Fibroblast of the conjunctiva (primary cell): ENCODE measurements at places on chromosomes 4 and X.

DNA sequence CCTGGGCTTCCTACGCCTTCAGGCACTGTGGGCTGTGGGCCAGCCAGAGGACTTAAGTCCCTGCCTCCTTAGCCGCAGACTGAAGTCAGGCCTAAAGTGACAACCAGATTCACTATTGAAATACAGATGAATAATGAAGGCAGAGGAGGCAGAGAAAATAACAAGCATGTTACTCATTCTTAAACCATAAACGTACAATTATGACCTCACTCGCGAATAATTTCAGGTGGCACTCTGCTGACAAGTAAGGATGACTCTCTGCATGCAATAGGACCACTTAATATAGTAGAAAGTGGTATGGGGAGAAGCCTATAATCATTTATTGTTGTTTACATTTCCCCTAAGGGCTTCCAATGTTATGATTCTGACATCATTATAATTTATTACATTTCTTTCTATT lies 409.2 kb upstream of the FGF13 start:
- no peak for DNase-seq

DNA sequence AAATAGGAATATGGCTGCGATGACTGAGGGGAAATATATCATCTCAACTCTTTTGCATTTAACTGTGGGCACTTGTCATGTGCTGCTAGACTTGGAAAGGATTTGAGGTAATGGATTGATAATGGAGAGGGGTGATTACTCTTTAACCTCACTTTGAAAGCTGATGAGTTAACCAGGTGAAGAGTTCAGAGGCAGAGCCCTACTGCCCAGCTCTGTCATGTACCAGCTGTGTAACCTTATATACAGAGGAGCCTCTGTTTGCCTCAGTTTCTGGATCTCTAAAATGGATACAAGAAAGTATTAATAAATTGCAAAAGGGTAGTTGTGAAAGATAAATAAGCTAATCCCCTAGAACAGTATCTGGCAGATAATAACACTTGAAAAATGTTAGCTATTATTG lies 51.5 kb downstream of the WDR19 start:
- no peak for DNase-seq

DNA sequence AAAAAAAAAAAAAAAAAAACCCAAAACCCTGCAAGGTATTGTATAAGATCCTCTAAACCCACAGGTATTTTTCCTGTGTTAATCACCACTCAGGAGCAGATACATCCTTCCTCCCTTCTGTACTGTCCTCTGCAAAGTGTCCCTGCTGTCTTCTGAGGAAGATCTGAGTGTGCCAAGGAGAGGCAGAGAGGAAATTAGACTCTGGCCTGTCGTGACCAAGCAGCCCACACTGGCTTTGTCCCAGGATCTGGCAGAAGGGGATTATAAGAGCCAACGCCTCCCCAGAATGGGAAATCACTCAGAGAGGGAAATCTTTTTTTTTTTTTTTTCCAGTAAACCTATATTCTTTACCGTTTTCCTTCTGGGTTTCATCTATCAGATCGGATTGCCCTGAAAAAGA lies 39.6 kb downstream of the PTCHD1 start:
- no peak for DNase-seq

GRCh38 chr4:181822005-181822375 lies 421.2 kb upstream of the TENM3 start:
- no peak for DNase-seq

- no peak for DNase-seq
Measured at GRCh38 chr4:102343964-102344519, 1.2 kb downstream of the SLC39A8 start.

- peak; percentile 53 for DNase-seq
Measured at GRCh38 chr4:173025131-173025530, 143.5 kb upstream of the GALNT7 start.

DNA sequence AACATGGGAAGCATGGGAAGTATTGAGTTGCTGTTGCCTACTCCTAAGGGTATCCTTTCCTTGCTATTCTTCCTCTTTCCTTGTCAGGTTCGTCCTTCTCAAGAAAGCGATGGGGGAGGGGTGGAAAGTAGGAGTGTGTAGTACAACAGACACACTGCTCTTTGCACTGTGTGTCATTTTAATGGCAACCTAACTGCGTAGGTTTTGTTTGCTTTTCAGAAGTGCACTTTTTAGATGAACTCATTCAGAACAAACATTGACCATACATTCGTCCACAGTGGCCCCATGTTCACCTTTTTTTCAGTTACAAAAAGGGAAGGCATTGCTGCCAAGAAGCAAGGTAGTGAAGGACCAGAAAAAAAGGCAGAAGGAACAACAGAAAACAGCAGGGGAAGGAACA lies 10.2 kb upstream of the YIPF6 start:
- DNase-seq: no peak

DNA sequence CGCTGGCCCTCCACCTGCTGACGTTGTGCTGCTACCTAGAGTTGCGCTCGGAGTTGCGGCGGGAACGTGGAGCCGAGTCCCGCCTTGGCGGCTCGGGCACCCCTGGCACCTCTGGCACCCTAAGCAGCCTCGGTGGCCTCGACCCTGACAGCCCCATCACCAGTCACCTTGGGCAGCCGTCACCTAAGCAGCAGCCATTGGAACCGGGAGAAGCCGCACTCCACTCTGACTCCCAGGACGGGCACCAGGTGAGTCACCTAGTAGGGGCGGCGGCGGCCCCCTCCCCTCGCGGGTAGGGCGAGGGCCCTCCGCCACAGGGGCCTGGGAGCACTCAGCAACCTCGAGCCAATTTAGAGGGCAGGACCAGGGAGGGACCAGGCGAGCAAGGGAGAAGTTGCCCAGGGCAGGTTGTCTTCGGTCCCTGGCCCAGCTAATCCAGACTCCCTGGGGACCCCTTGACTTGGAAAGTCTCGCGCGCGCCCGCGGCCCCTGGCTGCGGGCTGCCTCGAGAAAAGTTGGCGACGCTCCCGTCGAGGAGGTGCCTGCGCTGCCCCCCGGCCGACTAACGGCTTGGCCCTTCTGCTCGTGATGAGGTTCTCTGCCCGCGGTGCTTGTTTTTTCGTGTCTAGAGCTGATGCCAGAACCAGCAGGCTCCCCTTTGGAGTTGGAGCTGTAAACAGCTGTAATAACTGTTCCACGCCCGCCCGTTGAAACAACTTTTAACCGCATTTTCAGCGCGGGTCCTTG lies 717 bp downstream of the EDA start:
- DNase-seq: no peak

- peak; percentile 75 for DNase-seq
Measured at GRCh38 chr4:85084371-85085094, 118.0 kb upstream of the WDFY3 start.

GRCh38 chrX:148534291-148534690 lies 33.9 kb downstream of the AFF2 start:
- DNase-seq: no peak

GRCh38 chr4:7964459-7964858 lies 24.8 kb upstream of the AFAP1 start:
- no peak for DNase-seq

DNA sequence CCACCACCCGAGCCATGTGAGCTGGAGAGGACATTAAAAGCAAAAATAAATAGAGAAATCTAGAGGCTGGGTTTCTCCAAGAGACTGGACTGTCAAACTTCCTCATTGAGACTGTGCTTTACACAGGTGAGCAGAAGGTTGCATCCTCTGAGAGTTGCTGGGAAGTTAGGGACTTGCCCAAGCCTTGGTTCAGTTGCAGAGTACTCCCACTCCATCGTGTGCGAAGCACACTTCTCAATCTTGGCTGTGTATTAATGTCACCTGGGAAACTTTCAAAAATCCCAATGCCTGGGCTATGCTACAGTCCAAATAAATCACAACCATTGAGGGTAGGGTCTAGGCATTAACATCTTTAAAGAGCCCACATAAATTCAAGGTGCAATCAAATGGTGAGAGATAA lies 89.2 kb downstream of the ZNF330 start:
- no peak for DNase-seq

GRCh38 chr4:142379277-142380051 lies 466.6 kb downstream of the INPP4B start:
- DNase-seq: peak; percentile 61

DNA sequence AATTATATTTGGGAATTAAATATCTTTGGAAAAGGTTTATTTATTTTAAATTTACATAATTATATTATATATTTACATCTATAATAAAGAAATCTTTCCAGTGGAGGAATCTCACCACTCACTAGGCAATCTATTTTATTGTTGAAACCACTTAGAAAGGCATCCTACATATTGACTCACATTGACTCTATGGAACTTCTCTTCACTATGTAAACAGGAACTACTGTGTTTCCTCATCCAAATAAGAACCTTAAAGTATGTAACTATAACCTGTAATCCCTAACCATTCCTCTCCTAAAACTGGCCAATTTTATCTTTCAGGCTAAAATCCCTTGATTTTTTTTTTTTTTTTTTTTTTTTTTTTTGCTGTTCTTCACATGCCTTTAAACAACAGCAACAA lies 268.7 kb downstream of the MAPK10 start:
- no peak for DNase-seq

DNA sequence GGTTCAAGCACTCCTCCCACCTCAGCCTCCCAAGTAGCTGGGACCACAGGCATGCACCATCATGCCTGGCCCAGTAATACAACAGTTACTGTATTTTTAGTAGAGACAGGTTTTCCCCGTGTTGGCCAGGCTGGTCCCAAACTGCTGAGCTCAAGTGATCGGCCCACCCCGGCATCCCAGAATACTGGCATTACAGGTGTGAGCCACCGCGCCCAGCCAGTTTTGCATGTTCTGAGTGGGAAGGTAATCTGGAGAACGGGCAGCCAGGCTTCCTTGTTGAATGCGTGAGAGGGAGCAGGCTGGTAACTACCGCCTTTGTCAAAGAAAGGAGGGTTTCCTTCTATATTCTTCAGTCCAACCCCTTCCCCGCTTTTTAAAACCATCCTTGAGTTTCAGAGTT lies 9.1 kb downstream of the NOCT start:
- DNase-seq: no peak

DNA sequence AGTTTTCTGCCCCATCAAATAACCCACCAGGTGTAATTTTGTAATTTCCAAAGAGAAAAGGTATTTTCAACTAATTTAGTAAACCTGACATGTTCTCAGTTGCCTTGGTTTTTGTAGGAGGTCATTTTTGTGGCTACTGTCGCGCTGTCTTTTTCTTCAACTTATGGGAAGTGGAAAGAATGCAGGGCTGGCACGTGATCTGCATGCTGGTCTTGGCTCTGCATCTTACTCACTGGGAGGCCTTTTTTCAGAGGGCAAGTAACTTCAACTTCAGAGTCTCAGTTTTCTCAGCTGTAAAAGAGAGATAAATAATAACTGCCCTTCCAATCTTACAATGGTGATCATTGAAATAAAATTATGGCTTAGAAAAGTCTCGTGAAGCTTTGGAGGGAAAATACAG lies 109.9 kb upstream of the SMIM10 start:
- DNase-seq: no peak

- DNase-seq: no peak
Measured at GRCh38 chrX:34893741-34894140, 48.9 kb upstream of the FAM47B start.

- no peak for DNase-seq
Measured at GRCh38 chr4:184099000-184099399, 118.7 kb downstream of the ENPP6 start.
